NCI-H187 treated with DMSO at 0.1 percent for 48 hours (cell line): ENCODE measurements at places on chromosomes 5 and 9.

DNA sequence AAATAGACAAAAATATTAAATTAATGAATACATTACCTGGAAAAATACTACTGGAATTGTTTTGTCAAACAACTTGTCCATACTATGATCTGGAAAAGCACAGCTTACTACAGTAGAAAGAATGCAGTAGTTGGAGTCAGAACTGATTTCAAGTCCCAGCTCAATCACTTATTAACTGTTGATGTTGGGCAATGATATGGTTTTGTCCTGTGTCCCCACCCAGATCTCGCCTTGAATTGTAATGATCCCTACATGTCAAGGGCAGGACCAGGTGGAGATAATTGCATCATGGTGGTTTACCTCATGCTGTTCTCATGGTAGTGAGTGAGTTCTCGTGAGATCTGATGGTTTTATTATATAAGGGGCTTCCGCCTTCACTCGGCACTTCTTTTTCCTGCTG, 247.5 kb downstream of the CD180 start:
- no peak for DNase-seq

GRCh38 chr5:116543501-116543900, 31.1 kb downstream of the SEMA6A start:
- no peak for DNase-seq

- DNase-seq = no peak
Observed at GRCh38 chr5:149280802-149281201, 9.1 kb downstream of the AFAP1L1 start.

DNA sequence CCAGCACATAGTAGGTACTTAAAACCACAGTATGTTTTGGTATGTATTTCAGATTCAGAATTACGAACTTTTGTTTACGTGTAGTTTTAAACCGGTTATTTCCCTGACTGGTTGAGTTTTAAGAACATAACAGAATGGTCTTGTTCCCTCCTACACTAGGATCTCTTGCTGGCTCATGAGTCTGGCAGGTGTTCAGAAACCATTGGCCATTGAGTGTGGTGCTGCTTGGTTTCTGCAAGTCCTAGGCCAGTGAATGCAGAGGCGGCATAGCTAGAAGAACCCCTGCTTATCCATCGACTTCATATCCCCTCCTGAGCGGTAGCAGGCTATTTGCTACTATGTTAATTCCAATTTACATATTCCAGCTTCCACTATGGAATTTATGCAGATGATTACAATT, 65.6 kb downstream of the GPR21 start:
- no peak for DNase-seq

DNA sequence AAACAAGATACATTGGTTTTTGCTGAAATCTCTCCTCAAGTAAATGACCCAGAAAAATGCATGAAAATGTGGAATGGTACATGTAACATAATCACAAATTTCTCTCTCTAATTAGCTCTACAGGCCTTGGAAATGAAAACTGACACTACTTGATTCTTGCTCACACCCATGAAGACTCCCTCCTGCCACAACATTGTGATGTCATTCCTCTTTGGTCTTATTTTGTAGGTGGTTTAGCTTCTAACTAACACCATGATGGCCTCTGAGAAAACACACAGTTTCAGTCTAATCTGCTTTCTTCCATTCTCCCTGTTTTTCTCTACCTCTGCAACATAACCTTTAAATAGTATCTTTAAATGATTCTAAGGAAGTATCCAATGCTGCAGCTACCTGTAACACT, 78.6 kb upstream of the FAM174A start:
- DNase-seq = no peak

DNA sequence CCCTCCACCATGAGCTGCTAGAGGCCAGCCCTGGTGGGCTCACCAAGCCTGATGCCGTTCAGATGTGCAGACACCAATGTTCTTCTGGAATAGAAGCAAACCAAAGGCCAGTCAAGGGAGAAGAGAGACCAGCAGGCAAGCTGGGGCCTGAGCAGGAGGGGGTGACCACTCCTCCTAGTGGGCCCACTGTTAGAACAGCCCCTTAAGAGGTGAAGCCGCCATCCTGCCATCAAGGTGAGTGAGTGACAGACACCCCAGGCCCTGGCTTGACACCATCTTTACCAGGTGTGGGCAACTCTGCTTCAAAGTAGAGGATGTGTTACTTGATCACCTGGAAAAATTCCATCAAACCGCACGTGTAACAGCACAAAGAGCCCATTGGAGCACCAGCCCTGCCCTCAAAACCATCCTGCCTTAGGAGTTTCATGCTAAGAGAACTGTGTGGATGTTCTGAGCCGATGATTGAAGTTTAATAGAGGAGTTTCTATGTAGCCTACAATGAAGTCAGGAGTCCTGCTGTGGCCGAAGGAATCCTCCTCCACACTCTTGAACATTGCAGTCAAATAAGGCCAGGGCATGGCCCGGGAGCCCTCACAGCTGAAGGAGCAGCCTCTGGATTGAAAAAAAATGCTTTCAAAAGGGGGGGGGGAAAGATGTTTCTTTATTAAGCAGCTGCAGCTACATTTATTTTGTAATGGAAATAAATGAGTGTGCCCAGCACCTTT, 20.8 kb downstream of the AMBP start:
- DNase-seq = no peak

GRCh38 chr5:178576591-178577351, 13.4 kb downstream of the COL23A1 start:
- DNase-seq = no peak

- DNase-seq = no peak
Observed at GRCh38 chr9:76321195-76321828, 72.9 kb downstream of the RFK start.

DNA sequence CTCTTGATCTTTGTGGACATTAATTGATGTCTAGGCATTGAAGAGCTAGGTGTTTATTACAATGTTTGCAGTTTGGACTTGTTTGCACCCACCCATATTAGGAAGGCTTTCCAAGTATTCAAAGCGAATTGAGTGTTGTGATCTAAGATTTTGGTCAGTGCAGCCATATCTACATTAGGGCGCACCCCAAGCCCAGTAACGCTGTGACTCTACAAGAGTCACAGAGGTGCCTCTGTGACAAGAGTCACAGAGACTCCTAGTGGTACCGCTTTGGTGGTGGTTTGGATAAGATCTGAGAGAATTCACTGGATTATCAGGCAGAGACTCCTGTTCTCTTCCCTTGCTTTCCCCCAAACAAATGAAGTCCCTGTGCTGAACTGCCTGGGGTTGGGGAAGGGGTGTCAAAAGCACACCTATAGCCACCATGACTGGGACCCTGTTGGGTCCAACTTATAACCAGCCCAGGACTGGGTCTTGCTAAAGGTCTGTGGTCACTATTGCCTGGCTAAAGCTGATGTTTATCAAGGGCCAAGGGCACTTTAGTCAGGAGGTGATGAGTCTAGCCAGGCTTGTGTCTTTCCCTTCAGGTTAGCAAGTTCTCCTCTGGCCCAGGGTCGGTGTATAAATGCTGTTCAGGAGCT, 114.1 kb upstream of the RIOK2 start:
- no peak for DNase-seq

DNA sequence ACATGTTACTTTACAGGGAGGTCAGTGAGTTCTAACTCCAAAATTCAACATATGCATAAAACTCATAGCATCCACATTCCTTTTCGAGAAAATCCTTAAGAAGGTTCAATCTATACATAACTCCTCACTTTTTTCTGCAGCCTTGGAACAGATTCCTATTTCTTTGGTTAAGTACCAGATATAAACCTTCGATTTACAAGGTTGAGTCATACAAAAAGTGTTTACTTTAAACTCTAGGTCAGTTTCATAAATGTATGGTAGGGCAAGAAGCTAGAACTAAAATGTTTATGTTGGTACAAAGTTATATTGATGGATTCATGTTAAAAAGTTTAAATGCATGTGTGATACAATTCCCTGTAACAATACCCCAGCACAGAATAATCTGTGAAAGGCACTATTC, 19.4 kb downstream of the CDKN2AIPNL start:
- DNase-seq = no peak

DNA sequence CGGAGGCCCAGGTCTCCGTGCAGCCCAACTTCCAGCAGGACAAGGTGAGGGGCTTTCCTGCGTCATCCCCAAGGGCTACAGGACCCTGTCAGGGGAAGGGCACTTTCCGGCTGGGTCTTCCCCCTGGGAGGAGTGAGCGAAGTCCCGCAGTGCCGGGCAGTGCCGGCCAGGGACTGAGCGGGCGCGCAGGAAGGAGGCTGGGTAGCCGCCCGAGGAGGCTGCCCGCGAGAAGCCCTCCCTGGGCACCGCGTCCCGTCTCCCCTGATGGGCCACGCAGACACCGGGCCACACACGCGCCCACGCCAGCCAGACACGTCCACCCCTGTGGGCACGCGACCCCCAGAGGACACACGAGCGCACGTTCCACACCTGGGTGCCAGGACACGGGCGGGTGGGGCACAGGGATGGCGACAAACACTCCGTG, 357 bp downstream of the PTGDS start:
- DNase-seq = no peak

DNA sequence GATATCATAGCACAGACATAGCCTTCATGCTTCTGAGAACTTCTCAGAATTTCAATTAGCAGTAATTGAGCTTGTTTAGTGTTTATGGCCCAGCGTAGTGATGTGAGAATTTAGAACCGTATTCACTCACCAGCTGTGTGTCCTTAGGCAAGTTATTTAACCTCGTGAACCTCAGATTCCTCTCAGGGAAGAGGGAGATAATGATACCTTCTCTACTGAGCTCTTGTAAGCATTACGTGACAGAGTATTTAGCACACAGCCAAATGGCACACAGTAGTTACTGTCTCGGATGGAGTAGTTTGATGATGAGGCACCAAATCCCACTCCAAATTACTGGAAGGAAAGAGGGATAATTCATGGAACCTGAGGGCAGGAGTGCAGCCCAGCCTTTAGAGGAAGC, 429.3 kb downstream of the CCDC171 start:
- DNase-seq = no peak

DNA sequence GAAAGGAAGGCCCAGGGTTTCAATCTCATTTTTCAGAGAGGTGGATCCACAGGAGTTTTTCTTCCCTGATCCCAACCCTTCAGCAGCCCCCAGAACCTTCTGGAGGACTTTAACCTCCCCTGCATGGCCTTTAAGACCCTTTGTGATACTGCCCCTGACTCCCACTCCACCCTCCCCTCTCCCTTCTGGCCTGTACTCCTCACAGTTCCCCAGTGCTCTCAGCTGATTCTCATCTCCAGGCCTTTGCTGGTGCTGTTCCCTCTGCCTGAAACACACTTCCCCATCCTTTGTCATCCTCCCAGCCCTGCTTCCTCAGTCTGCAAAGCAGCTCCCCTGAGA, 18.5 kb downstream of the NEURL1B start:
- no peak for DNase-seq

GRCh38 chr9:36847781-36848673, 186.0 kb downstream of the PAX5 start:
- DNase-seq = peak; percentile 50
